ENCODE measurements at places on chromosomes 5 and 9.

DNA sequence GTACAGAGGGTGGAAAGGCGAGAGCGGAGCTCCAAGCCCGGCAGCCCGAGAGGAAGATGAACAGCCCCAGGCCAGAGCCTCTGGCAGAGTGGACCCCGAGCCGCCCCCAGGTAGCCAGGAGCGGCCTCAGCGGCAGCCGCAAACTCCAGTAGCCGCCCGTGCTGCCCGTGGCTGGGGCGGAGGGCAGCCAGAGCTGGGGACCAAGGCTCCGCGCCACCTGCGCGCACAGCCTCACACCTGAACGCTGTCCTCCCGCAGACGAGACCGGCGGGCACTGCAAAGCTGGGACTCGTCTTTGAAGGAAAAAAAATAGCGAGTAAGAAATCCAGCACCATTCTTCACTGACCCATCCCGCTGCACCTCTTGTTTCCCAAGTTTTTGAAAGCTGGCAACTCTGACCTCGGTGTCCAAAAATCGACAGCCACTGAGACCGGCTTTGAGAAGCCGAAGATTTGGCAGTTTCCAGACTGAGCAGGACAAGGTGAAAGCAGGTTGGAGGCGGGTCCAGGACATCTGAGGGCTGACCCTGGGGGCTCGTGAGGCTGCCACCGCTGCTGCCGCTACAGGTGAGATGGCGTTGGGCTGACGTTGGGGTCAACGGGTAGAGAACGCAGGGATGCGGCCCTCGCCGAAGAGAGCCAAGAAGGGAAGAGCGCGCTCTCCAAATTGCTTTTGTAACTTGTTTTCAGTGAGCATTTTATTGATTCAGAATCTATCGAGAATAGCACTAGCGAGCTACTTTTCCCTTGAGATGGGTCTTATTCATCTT, at the start of gene PTGER4:
TSS of gene PTGER4 (plus strand) at position 3 of the 769 bp plus-strand sequence. CDS start 1,079 bp downstream, outside the sequence.
- DNase-seq, result no peak

DNA sequence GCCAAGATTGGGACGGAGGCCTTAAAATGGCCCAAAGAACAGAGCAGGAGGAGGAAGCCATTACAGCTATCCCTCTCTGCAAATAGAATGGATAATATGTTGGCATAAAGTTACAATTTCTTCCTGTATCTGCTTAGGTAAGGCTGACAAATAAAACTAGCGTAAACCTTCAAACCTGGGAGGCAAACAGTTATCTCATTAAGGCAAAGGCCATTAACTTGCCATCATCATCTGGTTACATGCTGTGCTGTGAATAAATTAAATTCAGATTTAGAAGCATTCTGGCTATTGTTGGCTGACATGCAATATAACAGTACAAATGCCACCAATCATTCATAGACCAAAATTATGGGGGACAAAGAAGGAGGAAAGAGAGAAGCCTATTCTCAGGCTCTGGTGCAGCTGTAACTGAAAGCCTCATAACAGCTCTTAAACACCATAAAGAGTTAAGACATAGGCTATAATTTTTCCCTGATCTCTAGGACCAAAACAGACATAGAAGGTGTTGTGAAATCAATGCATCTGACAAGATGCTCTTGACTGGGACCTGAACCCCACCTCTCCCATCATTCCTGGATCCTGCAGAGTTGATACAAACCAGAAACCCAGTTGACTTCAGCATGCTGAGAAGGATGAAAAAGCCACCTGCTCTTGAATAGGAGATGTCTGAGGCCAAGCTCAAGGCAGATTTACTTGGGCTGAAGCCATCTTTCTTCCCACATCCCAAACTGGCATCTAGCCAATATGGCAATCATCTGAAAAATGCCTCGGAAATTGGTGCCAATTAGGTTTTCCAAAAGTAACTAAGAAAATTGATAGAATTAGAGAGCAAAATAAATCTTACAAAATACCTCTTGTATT, 62.5 kb downstream of the PLCXD3 start:
- DNase-seq, result no peak

DNA sequence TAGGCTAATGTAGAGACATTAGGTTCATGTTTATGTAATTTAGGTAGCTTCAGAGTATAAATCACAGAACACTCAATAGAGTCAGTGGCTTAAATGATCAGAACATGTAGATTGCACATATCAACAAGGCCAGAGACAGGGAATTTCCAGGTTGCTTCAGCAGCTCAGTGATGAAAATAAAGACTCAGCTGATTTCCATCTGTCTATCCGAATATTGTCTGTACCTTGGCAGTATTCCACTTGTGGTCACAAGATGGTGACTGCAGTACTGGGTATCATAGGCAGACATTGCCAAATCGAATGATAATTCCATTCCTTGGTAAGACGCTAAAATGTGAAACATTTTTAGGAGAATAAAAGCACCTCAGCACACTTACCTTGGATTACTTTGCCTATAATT, 702.2 kb downstream of the MAT2B start:
- no peak for DNase-seq

GRCh38 chr5:121377461-121377860, 474.2 kb upstream of the FTMT start:
- DNase-seq, result no peak

DNA sequence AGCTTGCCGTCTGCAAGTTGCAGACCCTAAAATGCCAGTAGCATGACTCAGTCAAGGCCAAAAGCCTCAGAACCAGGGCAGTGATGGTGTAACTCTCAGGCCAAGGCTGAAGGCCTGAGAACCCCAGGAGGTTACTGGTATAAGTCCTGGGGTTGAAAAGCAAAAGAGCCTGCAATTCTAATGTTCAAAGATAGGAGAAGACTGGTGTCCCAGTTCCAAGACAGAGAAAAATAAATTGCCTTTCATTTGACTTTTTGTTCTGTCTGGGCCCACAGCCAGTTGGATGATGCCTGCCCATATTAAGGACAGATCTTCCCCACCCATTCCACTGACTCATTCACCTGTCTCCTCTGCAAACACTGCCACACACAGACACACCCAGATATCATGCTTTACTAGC, 673.2 kb downstream of the CDH18 start:
- no peak for DNase-seq

DNA sequence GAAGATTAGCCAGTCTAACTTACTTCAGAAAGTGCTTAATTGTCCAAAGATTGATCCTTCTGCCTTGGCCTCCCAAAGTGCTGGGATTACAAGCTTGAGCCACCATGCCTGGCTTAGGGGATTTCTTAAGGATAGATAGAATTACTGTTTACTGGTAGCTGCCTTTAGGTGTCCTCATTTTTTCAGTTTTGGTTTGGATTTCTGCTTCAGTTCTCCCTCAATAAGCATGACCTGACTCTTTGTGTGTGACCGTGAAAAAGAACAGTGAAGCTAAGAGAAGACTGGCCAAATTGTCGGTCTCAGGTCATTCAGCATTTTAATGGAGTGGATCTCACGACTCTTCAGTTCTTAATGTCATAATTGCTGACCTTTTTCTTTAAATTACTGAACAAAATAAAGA, 22.9 kb upstream of the CMYA5 start:
- no peak for DNase-seq

DNA sequence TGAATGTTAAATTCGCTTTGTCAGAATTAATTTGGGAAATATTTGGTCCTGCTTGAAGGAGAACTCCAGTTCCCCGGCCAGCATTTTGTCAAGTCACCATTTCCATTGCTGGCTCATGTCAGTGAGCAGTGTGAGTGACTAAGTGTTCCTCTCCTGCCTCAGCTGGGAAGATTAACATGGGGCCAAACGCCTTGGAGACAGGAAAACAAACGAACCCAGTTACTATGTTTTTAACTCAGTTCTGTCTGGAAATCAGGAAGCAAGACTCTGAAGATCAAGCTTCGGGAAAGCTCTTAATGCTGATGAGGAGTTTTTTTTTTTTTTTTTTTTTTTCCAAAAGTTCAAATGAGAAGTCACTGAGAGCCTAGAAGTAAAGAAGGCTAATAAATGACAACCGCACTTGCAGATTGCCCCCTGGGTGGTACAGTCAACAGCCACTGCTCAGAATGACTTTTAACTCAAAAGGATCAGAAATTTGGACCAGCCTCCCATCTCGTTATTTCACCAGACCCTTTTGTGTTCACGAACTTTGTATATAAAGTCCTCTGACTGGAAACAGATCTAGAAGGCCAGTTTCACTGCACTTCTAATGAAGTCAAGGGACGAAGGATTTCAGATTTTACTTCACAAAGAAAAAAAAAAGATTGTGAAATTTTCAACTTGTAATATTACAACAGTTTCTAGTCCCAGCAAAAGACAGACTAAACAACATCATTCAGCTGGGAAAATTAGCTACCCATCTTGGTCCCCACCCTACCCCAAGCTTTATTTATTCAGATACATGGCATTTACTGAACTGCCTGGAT, 121.3 kb downstream of the LHFPL2 start:
- DNase-seq, result no peak

DNA sequence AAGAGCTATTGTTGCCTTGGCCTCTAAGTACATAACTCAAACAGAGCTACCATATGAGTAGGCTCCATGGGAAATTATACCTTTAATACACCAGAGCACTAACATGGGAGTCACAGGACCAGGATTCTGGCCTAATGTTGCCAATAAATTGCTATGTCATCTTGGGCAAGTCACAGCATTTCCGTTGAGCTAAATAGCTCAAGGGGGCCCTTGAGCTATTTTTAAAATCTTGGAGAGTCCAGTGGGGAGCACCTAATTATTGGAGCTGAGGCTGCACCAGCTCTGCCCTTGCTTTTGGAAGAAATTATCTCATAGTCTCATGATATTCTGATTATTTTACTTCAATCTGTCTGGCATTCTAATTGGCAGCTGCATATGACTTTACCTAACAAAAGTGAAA, 350.8 kb downstream of the ENC1 start:
- DNase-seq, result no peak

GRCh38 chr5:154850255-154851062, at the start of gene FAXDC2:
Gene FAXDC2, minus strand, starts transcription at chr5:154850603. Its CDS starts 12,425 bp downstream, at chr5:154838178.
- DNase-seq, result no peak

DNA sequence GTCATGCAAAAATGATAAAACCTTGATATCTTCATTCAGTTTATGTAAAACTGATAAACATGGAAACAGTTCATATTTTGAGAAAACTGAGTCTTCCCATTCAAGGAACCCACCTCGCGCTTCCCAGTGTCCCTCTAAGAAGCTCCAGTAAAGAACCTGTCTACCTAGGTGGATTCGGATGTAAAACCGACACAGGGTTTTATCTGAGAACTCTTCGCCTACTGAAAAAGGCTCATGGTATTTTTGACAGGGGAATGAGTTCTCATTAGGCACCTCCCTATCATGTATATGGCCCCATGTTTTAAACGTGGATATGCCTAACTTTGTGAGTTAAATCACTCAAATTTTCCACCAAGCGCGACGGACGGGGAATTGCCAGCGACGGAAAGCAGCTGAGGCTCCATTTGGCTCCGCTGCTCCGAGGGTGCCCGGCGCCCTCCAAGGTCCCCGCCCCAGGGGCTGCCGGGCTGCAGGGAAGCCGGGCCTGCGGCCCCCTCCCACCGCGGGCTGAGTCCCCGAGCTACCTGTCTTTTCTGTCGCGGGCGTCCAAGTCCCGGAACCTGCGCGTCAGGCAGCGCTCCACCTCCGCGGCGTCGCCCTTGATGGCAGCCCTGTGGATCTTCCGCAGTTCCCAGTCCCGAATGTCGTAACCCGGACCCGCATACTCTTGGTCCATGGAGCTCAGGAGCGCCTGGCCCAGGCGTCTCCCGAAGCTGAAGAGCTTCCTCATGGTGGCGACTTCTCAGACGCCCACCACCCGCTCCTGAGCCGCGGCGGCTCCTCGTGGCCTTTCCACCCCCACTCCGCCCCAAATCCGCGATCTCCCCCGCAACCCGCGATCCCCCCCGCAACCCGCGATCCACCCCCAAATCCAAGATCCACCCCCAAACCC, 594 bp downstream of the ANKRD18A start:
- DNase-seq, result peak; percentile 6

- DNase-seq, result no peak
These were observed 5.1 kb downstream of the STARD4 start for GRCh38 chr5:111507276-111507675.

DNA sequence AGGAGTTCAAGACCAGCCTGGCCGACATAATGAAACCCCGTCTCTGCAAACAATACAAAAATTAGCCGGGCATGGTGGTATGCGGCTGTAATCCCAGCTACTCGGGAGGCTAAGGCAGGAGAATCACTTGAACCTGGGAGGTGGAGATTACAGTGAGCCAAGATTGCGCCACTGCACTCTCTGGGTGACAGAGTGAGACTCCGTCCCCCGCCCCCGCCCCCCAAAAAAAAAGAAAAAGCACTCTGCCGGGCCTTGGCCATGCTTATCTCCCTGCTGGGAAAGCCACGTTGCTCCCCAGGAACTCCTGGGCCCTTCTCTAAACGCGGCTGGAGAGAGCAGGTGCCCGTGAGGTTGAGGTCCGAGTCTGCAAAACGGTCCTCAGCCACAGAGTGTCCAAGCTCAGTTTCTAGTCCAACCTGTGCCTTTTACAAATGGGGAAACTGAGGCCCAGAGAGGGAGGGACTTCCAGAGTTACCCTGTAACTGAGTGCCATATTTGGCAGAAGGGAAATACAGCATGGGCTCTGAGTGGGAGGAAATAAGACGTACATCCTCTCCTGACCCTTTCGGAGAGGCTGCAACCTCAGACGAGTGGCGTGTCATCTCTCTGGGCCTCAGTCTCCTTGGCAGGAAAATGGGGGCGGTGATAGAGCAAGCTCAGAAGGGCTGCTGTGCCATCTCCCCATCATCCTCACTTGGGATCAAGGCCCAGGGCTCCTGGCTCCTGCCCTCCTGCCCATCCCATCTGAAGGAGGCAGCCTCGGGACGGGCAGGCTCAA, 6.6 kb upstream of the PHYHD1 start:
- DNase-seq, result no peak

- DNase-seq, result no peak
These were observed 651.7 kb upstream of the WWC1 start for GRCh38 chr5:167639766-167640165.

GRCh38 chr5:17185773-17186172, 31.7 kb upstream of the BASP1 start:
- no peak for DNase-seq

DNA sequence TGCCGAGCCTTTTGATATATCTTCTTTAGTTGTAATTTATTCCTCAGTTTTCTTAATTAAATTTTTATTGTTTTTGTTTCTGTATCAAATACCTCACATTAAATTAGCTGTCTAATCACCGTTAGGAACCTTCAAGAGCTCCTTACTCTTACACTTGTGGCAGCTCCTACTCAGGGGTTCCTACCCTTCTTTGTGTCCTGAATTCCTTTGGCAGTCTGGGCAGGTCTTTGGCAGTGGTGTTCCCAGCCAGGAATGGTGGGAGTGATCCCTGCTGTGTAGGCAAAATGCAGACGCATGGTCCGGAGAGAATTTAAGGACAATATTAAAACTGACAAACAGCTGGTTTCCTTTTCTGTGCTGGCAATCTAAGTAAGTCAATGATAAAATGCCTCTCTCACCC, 41.8 kb downstream of the MAST4 start:
- DNase-seq, result no peak

DNA sequence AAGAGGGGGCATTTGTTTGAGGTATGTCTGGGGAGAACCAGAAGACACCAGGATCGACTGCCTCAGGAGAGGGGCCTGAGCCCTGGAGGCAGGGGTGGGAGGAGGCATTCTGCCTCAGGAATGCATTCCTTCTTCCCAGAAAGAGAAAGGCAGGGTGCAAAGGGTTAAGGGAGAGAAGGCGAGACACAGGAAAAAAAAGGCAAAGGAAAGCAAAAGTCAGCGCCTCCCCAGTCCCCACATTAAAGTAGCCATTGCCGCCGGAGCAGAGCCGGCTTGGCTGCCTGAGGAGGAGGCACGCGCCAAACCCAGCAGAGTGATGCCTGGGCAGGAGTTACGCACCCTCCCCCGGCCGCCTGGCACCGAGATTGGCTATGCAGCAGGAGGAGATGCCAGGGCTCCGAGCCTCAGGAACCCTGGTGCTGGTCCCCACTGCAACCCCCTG, 123.8 kb upstream of the PHYKPL start:
- no peak for DNase-seq

- no peak for DNase-seq
These were observed 482.7 kb upstream of the C9orf72 start for GRCh38 chr9:28056006-28056405.
